ENCODE measurements at places on chromosomes 6 and 20.

- no peak for DNase-seq
Measured at GRCh38 chr6:122072014-122072647, 327.3 kb upstream of the HSF2 start.

DNA sequence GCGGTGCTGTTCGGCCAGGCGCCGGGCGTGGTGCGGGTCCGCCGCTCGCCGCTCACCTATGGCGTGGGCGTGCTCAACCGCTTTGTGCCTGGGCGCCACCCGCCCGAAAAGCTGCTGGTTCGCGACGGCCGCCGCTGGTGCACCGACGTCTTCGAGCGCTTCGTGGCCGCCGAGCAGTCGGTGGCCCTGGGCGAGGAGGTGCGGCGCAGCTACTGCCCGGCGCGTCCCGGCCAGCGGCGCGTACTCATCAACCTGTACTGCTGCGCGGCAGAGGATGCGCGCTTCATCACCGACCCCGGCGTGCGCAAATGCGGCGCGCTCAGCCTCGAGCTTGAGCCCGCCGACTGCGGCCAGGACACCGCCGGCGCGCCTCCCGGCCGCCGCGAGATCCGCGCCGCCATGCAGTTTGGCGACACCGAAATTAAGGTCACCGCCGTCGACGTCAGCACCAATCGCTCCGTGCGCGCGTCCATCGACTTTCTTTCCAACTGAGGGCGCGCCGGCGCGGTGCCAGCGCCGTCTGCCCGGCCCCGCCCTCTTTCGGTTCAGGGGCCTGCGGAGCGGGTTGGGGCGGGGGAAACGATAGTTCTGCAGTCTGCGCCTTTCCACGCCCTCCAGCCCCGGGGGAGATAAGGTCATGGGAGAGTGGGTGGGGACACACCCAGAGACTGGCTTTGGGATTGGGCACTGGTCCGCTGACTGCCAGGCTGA, 15.7 kb downstream of the ADISSP start:
- peak; percentile 37 for DNase-seq

GRCh38 chr20:47392721-47393073, 36.2 kb upstream of the ZMYND8 start:
- DNase-seq: no peak

- no peak for DNase-seq
Measured at GRCh38 chr6:41693281-41694240, 41.8 kb downstream of the TFEB start.

GRCh38 chr6:162099685-162100084, 627.9 kb downstream of the PRKN start:
- DNase-seq: no peak
